ENCODE measurements at places on chromosomes 13 and 19. TPM values are rescaled to one million over a fixed set of nuclear protein-coding genes. Genes with fewer than 3 reads are reported as not detected.
A peak's percentile ranks its signal among the peaks of the same experiment; 100 is the strongest.

CEACAM8 gene
- total RNA-seq, result not detected

- DNase-seq, result no peak
These were observed 114.6 kb downstream of the KDM4B start for GRCh38 chr19:5083547-5083965.

DNA sequence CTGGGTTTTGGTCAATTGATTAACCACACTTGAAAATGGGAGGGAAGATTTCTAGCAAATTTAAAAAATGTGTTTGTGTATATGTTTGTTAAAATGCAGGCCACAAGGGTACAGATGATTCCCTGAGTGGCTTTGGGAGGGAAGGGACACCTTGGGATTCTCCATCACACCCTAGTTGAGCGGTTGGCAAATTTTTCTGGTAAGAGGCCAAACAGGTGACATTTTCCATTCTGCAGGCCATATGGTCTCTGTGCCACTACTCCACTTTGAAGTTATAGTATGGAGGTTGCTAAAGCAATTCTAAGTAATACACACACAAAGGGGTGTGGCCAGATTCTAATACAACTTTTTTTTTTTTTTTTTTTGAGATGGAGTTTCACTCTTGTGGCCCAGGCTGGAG lies 12.9 kb upstream of the MED26 start:
- DNase-seq, result no peak

GRCh38 chr19:38045554-38046253 lies 138.7 kb downstream of the SIPA1L3 start:
- no peak for DNase-seq

- no peak for DNase-seq
These were observed 751 bp downstream of the ZNF584 start for GRCh38 chr19:58409010-58409790.

DNA sequence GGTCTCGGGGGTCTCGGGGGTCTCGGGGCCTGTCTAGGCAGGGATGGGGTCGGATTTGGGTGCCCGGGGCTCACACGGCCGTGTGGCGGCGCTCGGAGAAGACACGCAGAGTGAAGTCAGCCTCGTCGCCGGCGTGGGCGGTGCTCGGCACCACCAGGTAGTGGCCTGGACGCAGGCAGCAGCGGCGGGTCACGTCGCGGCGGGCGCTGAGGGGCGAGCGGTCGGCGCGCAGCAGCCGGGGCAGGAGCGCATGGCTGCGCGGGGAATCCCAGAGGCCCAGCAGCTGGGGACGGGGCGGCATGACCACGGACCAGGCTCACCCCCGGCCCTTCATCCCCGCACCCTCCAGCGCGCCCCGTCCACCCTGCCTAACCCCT lies 8.2 kb downstream of the CAPN12 start:
- no peak for DNase-seq

GRCh38 chr13:78326633-78327032 lies 276.7 kb downstream of the POU4F1 start:
- no peak for DNase-seq

TGFBR3L gene
- 1.2 TPM for total RNA-seq

KIR2DL3 gene
- not detected for total RNA-seq

ZNF320 gene
- 36.9 TPM for total RNA-seq

IGFL3 gene
- total RNA-seq, result not detected

FPR3 gene
- total RNA-seq, result not detected

DNA sequence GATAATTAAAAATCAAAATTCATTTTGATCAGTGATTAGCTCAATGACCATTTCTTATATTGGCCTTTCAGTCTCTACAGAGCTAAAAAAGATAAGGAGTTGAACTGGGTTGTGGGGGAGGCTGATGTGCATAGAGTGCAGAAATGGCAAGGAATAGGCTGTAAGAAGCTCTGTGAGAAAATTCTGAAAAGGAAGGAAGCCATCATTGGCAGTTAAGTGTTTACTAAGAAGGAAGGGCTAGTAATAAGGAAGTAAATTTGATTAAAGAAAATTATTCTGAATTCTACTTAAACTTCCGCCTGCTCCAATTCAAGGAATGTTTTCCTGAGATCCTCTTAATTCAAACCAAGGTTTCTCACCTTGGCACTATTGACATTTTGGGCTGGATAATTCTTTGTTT lies 187.5 kb downstream of the MZT1 start:
- no peak for DNase-seq

DNA sequence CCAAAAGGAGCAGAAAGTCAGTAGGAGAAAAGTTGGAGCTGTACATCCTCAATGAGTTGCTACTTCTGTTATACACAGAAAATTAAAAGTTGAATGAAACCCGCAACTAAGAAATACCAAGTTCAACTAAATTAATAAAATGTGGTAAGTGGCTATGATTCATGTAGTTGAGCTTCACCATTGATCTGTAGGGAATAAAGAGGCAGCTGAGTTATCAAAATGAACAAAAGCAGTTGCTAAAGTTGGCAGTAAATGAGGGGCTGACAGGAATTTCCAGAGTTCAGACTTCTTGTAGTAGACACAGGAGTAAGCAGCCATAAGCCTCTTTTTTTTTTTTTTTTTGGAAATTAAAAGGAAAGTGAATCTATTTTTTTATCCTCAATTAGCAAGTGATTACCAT lies 234.6 kb downstream of the POSTN start:
- DNase-seq, result no peak

GRCh38 chr13:92418818-92419412 lies 807.7 kb upstream of the GPC6 start:
- DNase-seq, result no peak

- DNase-seq, result peak; percentile 85
These were observed 6.4 kb downstream of the ANGPTL6 start for GRCh38 chr19:10095948-10096614.

GRCh38 chr19:9796113-9796773 lies 22.6 kb downstream of the FBXL12 start:
- peak; percentile 53 for DNase-seq

DNA sequence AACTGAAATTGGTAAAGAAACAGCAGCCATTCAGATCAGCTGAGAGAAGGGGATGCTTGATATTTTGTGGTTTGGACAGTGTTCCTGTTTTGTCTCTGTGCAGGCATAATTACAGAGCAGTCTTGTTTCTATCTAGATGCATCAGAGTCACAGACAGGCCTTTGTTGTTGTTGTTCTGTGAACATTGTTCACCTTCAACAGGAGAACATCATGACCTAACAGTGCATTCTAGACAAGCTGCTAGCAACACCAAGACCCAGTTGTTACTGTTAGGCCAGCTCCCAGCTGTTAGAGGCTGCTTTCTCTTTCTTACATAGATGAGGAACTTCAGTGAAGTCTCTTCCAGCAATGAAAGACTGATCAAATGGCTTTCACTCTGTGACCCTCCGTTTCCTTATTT lies 8.5 kb upstream of the LSR start:
- no peak for DNase-seq

DNA sequence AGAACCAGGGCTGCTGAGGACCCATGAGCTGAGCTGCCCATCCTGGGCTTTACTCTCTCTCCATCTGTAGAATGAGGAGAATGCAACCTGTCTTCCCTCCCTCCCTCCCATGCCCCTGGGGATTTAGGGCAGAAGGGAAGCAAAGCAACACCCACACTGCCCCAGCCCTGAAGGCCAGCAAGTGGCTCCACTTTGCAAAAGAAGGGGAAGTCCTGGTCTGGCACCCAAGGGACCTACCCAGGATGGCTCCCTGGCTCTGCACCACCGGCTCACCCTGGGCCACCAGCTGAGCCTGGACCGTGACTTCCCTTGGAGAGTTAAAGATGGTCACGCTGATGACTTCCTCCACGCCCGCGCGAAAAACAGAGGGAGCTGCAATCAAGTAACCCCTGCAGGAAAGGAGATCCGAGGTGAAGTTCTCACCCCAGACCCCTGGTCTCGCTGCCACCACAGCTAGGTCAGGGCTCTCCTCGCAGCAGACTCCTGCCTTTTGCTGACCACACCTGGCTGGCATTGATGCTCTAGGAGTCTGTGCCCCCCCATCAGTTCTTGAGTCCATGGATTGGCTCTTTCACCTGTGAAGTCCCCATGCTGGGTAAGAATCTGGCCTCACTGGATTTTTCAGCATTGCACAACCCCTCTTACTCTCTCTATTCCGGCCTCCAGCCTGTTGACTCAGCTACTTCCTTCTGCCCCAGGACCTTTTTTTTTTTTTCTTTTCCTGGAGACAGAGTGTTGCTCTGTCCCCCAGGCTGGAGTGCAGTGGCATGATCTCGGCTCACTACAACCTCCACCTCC lies 4.6 kb downstream of the CPAMD8 start:
- DNase-seq, result no peak

DNA sequence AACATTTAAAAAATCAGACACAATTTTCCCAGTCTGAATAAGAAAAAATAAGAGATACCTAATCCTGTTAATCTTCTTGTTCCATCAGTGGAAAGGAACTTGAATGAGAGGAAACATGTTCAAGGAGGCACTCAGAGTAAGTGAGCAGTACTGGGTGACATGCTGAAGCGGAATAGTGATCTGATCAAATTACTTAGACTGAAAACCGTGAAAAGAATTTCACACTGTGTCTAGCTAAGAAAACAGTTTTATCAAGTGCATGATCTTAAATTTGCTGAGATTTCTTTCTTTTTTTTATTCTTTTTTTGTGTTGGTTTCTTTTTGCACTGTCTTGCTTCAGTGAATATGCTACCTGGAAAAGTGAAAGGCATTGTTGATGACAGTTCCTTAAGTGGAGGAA lies 249.5 kb upstream of the SLC10A2 start:
- no peak for DNase-seq

GRCh38 chr19:58367698-58368454 lies 5.3 kb upstream of the ZNF497 start:
- DNase-seq, result no peak

SIGLEC8 gene
- total RNA-seq, result not detected

GRCh38 chr19:38850436-38850975 lies 720 bp upstream of the HNRNPL start:
- DNase-seq, result peak; percentile 99

OSCAR gene
- not detected for total RNA-seq

- peak; percentile 14 for DNase-seq
These were observed 164.0 kb upstream of the ZNF507 start for GRCh38 chr19:32181216-32181920.

KIR3DL1 gene
- not detected for total RNA-seq

Data from mesothelial cell of epicardium (in vitro differentiated cells).